Epithelial cell of proximal tubule (primary cell): ENCODE measurements at places on chromosomes 5 and 9.

GRCh38 chr5:56316299-56316994, 83.3 kb upstream of the ANKRD55 start:
- DNase-seq = no peak

DNA sequence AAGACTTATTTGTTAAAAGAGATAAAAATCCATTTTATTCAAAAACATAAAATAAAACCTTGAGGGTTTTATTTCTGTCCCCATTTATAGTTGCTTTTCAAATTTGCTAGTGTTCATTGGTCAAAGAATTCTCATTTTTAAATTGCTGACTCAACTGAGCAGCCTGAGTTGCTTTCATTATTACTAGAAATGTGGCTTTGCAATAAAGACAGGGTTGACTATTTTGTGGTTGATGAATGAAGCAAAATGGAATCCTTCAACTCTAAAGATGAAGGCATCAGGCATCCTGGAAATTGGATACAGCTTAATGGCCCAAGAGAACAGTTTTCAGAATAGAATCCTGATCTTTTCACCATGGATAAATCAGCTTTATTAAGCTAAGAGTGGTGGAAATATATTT, 23.9 kb upstream of the PPP3R2 start:
- no peak for DNase-seq

GRCh38 chr9:112170235-112170634, 4.9 kb downstream of the SUSD1 start:
- peak; percentile 44 for DNase-seq

GRCh38 chr5:127810017-127810416, 106.8 kb downstream of the CCDC192 start:
- DNase-seq = no peak

GRCh38 chr5:145473042-145473642, 362.0 kb downstream of the PRELID2 start:
- DNase-seq = no peak

DNA sequence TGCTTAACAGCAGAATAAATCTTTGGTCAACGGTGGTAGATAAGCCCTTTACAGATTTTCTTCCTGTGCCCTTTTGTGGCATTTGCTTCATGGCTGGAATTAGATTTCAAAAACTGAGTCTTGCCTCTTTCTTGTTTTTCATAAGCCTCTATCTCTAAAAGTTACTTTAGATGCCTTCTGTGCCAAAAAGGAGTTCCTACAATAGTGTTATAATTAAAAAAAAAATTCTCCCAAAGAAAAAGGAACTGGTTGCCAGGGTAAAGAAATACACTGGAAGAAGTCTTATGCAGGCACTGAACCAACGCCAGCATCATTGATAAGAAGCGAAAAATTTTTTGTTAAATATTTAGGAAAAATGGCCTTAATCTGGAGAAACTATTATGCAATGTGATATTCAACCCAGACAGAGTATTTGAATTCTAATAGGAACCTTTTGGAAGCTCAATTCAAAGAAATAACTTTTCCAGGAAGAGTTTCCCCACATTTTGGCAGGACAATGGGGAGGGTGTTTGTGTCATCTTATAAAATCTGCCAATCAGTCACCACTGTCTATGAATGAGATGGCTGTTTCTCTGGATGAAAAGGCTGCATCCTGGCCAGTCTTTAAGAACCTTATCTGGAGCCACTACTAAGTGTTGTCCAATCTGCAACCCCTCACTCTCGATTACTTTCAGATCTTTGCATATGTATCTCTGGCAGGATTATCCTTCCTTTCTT, 608.1 kb downstream of the PDE4D start:
- no peak for DNase-seq
